ENCODE measurements at places on chromosomes 2 and 18.

- no peak for DNase-seq
Measured at GRCh38 chr2:215724146-215724545, 288.3 kb upstream of the FN1 start.

DNA sequence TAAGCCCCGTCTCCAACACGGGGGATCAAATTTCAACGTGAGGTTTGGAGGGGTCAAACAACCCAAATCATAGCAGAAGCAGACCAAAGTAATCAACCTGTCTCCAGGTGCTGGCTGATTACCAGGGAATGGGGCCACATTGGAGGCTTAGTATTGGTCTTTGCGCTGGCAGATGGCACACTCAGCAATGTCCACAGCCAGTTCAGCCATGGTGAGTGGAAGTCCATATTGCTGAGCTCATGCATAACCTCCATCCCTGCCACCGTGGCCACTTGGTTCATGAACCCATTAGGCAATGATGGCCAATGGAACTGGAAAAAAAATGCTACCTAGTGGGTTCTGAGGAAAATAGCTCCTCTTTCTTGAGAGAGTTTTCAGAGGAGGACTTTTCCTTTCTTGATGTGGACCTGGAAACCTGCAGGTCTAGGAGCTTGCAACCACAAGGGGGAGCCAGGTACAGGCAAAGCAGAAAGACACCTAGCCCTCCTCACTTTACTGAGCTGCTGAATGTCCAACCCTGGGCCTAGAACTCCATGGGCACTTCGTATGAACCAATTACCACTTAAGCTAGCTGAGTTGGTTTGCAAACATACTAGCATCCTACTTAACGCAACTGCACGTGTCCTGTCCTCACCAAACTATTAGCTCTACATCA lies 128.0 kb upstream of the GYPC start:
- peak; percentile 45 for DNase-seq

DNA sequence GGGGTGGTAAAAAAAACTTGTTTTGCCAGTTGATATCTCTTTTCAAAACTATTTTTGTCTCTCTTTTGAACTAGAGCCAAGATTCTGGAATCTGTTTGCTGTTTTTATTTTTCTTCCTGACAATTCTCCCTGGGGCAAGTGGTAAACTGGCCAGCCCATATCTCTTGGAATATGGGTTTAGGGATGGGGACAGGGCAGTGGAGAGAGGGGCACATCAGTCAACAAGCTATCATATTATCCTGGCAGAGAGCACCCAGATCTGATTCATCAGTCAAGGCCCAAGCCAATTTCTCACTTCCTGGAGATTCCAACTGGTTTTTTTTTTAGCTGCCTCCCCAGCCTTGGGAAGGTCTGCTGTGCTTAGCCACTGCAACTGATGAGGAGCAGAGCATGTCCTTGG lies 52.3 kb downstream of the ARHGAP28 start:
- DNase-seq, result no peak

DNA sequence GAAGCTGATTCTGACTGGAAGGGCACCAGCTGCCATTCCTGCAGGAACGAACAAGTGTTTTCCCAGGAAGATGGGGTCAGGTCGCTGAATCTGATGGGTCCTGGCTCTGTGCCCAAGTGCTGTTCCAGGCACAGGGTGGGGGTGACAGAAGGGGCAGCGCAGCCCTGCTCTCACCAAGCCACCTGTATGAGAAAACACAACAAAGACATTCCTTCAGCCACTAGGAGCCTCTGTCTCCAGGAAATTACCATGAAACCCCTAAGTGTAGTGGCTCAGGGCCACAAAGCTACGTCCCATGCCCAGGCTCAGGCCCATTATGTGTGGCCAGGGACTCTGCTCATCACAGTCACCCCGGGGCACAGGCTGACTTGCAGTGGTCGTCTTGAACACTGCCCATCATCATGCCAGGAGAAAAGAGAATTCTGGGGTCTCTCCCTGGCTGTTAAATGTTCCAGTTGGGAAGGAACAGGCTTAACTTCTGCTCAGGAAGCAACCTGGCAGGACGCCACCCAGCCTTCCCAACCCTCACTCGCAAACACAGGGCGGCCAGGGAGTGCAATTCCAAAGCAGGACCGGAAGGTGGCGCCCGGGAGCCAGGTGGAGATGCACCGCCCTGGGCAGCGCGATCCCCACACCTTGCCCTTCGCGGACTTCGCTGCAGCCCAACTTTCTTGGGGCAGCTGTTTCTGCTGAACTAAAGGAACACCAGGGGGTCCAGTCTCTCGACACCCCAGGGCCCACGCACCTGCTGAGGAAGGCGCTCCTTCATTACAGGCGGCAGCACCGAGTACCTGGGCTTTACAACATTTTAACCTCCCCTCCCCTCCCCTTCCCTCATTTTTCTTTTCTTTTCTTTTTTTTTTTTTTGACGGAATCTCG lies 11.0 kb upstream of the SFTPB start:
- peak; percentile 92 for DNase-seq

GRCh38 chr2:127762846-127763245 lies 48.1 kb downstream of the WDR33 start:
- no peak for DNase-seq

DNA sequence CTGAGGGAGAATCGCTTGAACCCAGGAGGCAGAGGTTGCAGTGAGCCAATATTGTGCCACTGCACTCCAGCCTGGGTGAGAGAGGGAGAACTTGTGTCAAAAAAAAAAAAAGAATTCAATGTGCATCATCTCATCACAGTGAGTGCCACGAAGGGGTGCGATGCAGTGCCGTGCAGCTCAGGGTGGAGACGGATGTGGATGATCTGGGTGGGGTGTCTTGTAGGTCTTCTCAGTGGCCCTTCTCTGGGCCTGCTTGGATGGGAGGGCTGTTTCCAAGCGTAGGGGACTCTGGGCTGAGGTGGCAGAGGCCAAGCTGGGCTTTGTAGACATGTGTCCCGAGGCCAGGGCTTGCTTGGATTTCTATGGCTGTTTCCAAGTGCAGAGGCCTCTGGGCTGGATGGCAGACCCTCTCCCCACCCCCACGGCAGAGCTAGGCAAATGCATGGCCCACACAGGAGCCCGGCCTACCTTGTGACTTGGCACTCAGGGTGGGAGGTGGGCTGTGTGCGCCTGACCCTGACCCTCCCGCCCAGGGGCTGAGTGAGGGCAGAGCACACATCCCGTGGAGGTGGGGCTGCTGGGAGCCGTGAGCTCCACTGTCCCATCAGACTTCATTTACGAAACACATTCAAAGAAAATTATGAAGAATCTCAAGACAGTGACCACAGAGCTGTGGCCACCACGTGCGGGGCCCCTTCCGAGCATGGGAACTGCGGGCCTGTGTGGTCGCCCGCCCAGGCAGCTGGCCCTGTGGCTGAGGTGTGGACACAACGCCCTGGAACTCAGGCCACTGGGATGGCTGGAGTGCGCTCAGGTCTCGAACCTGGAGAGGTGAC lies 76.4 kb downstream of the ASB1 start:
- DNase-seq, result no peak

DNA sequence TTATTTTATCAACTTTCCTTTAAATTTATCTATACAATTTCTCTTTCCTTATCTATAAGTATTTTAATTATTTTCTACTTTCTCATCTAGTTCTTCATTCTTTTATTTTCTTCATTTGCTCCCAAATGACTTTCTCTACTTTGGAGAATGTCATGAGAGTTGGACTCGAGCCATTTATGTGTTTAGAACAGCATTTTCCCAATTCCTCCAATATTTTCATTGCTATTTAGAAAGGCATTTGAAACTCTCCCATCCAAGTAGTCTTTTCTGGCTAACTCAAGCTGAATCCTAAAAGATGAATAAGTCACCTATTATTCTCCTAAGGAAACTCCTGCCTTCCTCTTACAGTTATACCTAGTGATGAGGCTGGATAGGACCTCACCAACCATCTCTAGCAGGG lies 15.8 kb upstream of the FEZ2 start:
- no peak for DNase-seq

DNA sequence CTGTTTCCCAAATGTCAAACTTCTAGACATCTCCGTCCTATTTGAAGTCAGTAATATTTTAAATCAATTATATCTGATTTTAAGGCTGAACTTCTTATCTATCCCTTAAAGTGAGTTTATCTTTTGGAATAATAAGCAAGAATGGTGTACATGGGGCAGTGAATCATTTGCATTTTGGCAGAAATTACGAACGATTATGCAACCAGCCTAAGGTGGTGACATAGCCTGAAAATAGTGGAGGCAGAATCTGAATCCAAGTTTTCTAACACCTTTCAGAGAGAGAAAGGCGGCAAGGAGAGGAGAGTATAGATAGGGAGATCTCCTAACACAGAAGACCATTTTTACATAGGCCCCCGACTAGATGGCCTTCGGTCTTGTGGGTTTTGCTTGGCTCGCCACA lies 10.7 kb downstream of the ZBTB14 start:
- no peak for DNase-seq

GRCh38 chr2:128438091-128438490 lies 119.4 kb upstream of the HS6ST1 start:
- no peak for DNase-seq

- no peak for DNase-seq
Measured at GRCh38 chr2:220334871-220335590, 707.6 kb downstream of the SLC4A3 start.

- DNase-seq, result no peak
Measured at GRCh38 chr2:80527119-80527518, 222.6 kb upstream of the LRRTM1 start.

- DNase-seq, result no peak
Measured at GRCh38 chr2:84102274-84102673, 356.8 kb downstream of the SUCLG1 start.

- no peak for DNase-seq
Measured at GRCh38 chr2:65364986-65365733, 67.2 kb downstream of the SPRED2 start.

DNA sequence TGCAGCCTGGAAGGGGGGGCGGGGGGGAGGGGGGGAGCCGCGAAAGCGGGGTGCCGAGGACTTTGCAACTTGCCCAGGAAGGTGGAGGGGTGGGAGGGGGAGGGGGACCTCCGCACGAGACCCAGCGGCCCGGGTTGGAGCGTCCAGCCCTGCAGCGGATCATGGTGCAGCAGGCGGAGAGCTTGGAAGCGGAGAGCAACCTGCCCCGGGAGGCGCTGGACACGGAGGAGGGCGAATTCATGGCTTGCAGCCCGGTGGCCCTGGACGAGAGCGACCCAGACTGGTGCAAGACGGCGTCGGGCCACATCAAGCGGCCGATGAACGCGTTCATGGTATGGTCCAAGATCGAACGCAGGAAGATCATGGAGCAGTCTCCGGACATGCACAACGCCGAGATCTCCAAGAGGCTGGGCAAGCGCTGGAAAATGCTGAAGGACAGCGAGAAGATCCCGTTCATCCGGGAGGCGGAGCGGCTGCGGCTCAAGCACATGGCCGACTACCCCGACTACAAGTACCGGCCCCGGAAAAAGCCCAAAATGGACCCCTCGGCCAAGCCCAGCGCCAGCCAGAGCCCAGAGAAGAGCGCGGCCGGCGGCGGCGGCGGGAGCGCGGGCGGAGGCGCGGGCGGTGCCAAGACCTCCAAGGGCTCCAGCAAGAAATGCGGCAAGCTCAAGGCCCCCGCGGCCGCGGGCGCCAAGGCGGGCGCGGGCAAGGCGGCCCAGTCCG lies 540 bp downstream of the SOX11 start:
- DNase-seq, result no peak

DNA sequence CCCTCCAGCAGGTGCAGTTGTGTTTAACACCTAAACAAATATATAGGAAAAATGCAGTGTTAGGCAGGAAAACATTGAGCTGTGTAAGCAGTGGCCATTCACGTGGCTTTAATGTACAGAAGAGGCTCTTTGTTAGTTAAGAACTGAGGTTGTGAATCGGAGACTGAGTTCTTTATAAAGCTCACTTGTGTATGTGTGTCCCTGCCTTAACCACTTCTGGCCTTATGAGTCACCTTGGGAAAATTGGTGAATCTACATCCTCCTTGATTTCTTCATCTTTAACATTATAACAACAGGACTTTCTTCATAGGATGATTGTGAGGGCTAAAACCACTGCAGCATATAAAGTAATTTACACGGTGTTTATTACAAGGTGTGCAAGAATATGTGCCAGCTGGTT lies 188.4 kb upstream of the TPO start:
- DNase-seq, result no peak

DNA sequence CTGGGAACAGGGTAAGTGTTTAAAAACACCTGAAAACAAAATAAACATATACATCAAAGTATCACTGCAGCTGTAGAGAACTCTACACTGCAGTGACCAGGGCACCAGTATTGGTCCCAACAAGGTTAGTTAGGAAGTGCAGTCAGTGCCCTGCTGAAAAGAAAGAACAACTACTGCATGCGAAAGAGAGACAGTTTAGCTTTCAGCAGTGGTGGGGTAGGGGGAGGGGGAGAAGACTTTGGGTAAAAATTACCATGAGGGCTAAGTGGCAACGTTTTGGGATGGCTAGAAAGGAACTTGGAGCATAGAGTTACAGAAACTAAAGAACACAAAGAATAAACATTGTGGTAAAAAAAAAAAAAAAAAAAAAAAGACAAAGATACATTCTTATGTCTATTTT lies 112.1 kb downstream of the UPP2 start:
- no peak for DNase-seq

- DNase-seq, result no peak
Measured at GRCh38 chr18:79685971-79686370, 6.4 kb downstream of the CTDP1 start.

- no peak for DNase-seq
Measured at GRCh38 chr2:39538718-39539117, 101.6 kb upstream of the MAP4K3 start.

DNA sequence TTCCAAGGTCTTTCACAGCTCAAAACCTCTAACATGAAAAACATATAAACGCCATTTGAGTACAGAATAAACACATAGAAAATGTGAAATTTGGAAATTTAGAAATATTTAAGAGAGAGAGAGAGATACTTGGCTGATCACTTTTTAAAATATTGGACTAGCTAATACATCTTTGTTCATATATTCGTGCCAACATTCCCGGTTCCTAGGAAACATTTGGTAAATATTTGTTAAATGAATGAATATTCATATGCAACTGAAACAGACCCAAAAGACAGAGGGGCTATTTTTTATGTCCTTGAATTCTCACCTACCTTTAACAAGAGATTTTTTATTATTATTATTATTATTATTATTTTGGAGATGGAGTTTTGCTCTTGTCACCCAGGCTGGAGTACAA lies 8.3 kb upstream of the COLEC12 start:
- DNase-seq, result no peak

DNA sequence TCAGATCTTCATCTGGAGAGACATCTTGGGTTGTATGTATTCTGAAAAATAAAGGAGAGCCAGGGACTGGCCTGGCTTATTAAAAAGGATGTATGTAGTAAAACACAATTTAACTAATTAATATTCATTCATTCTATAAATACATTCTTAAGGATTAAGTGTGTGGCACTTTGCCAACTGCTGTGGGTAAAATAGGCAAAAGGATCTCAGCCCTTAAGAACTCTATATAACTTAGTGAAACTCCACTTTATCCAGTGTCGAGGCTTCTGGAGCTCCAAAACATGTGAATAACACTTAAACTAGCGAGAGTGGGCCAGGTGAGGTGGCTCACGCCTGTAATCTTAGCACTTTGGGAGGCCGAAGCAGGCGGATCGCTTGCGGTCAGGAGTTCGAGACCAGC lies 7.7 kb upstream of the STK39 start:
- DNase-seq, result no peak

DNA sequence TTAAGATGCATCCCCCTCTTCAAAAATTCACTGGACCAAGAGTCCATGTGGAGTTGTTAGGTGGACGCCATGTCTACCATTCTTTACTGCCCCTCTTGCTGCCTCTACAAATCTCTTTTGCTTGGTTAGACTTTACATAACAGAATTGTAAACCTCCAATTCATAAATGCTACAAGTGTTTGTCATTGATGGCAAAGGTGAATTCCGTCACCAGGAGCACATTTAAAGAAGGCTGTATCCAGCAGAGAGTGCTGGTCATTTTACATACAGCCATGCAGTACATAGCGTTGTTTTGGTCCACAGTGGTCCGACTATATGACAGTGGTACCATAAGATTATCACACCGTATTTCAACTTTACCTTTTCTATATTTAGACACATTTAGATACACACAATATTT lies 274.5 kb downstream of the MYCN start:
- DNase-seq, result no peak

Data from GM13976 (cell line).